Stimulated activated CD8-positive, alpha-beta memory T cell treated with anti-CD3 and anti-CD28 coated beads, Interleukin-4, amount 100 ng/mL, for 4 hours (primary cell): ENCODE measurements at places on chromosomes 3 and 15.

GRCh38 chr3:165389064-165389463, 192.9 kb upstream of the SLITRK3 start:
- DNase-seq: no peak

DNA sequence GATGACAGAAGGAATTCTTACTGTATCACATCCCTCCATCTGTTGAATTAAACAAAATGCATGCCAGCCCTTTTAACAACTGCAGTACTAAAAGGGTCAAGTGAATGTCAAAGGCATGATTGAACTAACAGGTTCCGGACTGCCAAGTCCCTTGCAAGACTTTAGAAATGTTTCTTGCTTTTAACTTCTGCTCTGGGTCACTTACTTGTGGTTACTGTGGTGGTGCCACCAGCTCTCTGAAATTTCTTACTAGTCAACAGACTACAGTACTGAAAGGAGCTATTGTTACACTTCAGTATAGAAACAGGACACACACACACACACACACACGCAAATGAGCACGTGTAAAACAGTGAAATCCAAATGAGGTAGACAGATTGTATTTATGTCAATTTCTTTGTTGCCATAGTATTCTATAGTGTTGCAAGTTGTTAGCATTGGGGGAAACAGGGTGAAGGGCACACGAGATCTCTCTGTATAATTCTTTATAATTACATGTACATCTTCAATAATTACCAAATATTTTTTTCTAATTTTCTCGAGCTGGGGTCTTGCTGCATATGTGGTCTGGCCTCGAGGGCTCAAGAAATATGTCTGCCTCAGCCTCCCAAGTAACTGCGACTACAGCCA, 79.9 kb upstream of the SLC25A26 start:
- no peak for DNase-seq

GRCh38 chr3:129336093-129336706, 57.5 kb downstream of the HMCES start:
- no peak for DNase-seq

DNA sequence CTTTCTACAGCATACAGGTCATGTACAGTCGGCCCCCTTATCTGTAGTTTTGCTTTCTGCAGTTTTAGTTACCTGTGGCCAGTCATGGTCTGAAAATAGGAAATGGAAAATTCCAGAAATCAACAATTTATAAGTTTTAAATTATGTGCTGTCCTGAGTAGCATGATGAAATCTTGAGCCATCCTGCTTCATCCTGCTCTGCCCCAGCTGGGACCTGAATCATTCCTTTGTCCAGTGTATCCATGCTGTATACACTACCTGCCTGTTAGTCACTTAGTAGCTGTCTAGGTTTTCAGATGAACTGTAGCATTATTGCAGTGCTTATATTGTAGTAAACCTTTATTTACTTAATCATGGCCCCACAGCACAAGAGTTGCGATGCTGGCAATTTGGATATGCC, 44.8 kb downstream of the AP4E1 start:
- no peak for DNase-seq
